ENCODE measurements at places on chromosomes 2 and 18. TPM values are rescaled to one million over a fixed set of nuclear protein-coding genes. Genes with fewer than 3 reads are reported as not detected.

Gene DYSF
- 37.0 TPM for total RNA-seq

Gene DOK6
- total RNA-seq = 5.2 TPM

Gene TCF23
- total RNA-seq = not detected

Gene SNORC
- not detected for total RNA-seq

Gene CDKL4
- total RNA-seq = not detected

Gene FBXO48
- total RNA-seq = 0.33 TPM

Gene UGT1A8
- total RNA-seq = not detected

Gene DAPL1
- 5.3 TPM for total RNA-seq

Gene LIMS4
- total RNA-seq = 3.0 TPM

Gene NEURL3
- 0.49 TPM for total RNA-seq

Gene LINC00305
- total RNA-seq = not detected

Gene QPCT
- 23.2 TPM for total RNA-seq

Gene TLX2
- not detected for total RNA-seq

Gene ESCO1
- total RNA-seq = 4.4 TPM

Gene ACVR2A
- total RNA-seq = 3.3 TPM

Gene ST8SIA3
- not detected for total RNA-seq

Gene IL36B
- not detected for total RNA-seq

Gene PSMD1
- total RNA-seq = 36.1 TPM

Gene MYCN
- 1.1 TPM for total RNA-seq

Gene PLA2R1
- total RNA-seq = 3.6 TPM

Gene LAMA3
- 45.0 TPM for total RNA-seq

Gene PAIP2B
- total RNA-seq = 2.3 TPM

Gene HNMT
- 0.33 TPM for total RNA-seq

Gene TRABD2A
- 0.49 TPM for total RNA-seq

Gene PRKCE
- 10.1 TPM for total RNA-seq

Gene RUFY4
- total RNA-seq = not detected

Data from mesangial cell (primary cell).